CD4-positive, alpha-beta T cell treated with Interleukin-1 beta for 1 hour (primary cell): ENCODE measurements at places on chromosomes 16 and 17.

DNA sequence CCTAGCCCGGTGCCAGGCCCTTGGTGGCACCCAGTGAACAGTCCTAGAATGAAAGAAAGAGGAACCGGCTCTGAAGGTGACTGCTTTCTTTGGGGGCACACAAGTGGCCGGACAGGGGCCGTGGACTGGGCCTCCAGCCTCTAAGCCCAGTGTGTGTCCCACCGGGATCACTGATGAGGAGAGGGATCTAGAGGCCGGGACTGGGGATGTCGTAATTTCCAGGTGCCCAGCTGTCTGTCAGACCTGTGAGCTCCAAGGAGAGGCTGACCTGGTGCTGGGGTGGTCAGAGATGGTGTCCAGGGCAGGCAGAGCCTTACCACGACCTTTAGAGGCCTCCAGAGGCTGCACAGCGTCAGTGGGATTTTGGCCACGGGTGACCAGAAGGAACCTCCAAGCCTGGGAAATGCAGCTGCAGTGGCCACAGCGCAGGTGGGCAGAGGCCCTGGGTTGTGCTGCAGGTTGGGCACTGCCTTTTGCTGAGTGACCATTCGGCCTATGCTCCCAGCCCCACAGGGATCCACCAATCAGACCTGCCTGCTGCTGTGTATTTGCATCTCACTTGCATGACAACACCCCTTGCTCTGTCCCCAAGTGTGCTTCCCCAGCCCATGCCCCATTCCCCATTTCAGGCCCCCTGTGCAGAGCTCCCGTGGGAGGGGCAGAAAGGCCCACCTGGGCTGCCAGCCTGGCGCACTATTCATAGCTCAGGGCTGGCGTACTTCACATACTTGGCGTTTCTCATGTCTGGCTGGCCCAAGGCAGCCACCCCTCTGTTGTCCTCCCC lies 12.5 kb downstream of the ARHGAP23 start:
- no peak for DNase-seq

DNA sequence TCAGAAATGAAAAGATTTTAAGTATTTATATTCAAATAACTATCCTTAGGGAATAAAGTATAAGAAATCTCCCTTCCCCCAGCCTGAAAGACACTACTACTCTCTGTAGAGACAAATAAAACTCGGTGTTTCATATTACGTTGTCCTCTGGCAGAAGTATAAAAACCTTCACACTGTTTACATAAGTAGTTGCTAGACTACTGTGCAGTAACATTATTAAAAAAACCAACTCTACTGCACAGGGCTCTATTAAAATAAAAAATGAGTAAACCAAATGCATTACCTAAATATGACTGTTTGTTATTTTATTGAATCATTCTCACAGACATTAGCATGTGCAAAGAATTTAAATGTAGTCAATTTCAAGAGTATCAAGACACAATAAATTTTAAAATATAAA lies 67.4 kb downstream of the MED13 start:
- no peak for DNase-seq

GRCh38 chr16:55701442-55702319 lies 45.9 kb downstream of the SLC6A2 start:
- peak; percentile 17 for DNase-seq

DNA sequence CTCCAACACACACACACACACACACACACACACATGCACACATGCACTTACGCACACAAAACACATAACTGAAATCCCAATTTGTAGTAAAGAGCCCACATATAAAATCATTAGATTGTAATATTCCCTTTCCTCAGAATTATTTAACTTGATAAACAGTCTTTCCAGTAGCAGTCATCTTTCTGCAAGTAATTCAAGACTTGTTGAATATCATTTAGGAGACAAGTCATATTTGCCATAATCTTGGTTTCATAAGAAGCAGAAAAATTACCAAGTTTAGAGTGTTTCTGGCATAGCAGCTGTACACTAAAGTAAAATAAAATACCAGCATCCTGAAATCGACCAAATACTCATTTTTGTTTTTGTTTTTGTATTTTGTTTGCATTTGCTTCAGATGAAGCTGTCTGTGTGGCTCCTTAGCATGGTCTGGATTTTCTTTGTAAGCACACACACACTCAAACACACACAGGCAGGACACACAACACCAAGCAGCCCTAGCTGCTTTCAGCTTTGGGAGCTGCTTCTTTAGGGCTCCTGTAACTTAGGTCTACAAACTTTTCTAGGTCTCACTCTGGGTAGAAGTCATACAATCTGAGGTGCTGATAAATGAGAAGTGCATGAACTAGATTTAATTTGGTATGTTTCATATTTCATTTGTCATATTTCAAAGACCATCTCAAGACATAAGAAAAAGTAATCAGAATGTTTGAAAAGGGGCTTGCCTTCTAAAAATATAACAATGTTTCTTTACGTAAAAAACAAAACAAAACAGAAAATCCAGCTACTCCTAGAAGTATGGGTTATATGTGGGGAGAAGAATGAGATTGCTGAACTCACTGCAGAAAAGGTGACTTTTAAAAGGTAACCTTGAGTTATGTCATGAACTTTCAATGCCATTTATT lies 3.0 kb downstream of the SALL1 start:
- DNase-seq: no peak

- peak; percentile 6 for DNase-seq
Measured at GRCh38 chr16:10362077-10362863, 23.6 kb upstream of the ATF7IP2 start.

- DNase-seq: no peak
Measured at GRCh38 chr17:76550712-76551615, 11.1 kb downstream of the PRCD start.

- DNase-seq: peak; percentile 77
Measured at GRCh38 chr16:66483689-66484452, 56.8 kb downstream of the BEAN1 start.
